ENCODE measurements at places on chromosomes 5 and 9. TPM values are rescaled to one million over a fixed set of nuclear protein-coding genes. Genes with fewer than 3 reads are reported as not detected.
A peak's percentile ranks its signal among the peaks of the same experiment; 100 is the strongest.

DNA sequence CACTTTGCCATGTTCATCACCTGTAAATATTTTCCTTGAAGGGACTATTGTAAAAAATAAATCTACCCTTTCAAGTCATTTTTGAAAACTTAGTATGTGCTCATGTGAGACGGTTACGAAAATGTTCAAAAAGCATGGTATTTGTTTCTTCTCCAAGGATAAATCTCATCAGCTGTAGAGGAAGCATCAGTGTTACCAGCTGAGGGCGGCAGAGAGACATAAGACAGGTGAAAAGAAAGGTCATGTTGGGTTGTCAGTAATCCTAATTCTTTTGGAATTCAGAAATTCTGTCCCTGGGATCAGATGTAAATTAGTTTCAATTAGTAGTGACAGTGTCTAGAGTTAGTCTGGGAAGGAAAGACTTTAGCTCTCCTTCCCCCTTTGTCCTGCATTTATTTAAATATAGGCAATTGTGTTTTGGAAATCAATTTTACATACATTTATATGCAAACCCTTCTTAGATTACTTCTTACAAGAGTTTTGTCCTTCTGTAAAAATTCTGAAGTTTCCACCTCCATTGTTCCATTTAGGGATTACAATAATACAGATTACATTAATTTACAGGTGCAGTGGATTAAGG is 791.9 kb upstream of the CDH6 start:
- DNase-seq, result peak; percentile 61

DNA sequence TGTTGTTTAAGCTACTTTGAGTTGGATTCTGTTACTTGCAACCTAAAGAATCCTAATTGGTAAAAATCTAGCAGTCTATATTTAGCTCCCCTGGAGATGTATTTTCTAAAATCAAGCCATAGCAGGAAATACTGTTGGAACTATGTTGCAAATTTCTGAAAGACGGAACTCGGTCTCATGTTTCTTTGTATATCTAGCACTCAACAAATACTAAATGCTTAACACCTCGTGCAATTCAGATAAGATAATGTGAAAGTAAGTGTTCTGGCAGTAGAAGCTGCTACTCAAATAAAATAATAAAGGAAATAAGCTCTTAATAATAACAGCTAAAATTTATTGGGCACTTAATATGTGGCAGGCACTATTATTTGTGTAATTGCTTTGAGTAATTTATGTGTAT is 10.9 kb upstream of the PRELID2 start:
- DNase-seq, result no peak

GRCh38 chr5:138078006-138078643 is 5.7 kb upstream of the WNT8A start:
- DNase-seq, result no peak

GRCh38 chr5:66612226-66612625 is 16.0 kb downstream of the MAST4 start:
- no peak for DNase-seq

- peak; percentile 20 for DNase-seq
These were observed 41.1 kb downstream of the ZNF883 start for GRCh38 chr9:112970939-112971338.

PFN3 gene
- total RNA-seq, result not detected

- no peak for DNase-seq
These were observed 56.9 kb downstream of the HOMER1 start for GRCh38 chr5:79456890-79457583.

MEIKIN gene
- not detected for total RNA-seq

DNA sequence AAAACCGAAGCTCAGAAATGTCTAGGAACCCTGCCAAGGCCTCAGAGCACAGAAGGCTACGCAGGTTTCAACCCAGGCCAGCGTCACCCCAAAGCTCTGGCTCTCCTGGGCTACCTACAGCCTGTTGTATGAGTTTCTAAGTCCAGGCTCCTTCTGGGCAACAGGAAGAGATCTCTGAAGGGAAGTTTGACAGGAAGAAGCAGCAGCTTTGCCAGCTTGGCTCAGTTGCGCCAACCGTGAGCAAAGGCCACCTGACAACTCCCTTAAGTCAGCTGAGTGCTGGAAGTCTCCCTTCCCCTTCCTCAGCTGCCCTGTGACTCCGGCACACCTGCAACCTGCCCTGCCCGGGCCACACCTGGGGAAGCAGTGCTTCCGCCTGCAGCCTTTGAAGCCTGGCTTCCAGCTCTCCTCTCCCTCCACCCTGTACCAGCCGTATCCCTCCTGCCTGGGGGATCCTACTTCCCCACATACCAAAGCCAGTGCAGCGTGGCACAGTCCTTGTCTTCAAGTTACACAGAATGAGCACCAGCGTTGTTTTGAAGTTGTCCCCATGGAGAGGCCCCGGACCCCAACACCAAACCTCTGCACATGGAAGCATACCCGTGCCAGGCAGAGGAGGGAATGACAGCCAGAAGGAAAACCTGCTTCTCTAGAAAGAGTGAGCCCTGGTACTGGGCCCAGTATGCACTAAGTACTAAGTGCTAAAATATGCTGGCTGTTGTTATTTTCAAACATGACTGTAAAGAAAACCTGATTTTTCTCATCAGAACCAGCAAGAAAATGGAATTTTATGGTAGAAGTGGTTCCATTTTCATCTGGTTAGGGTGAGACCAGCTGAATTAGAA is 36.5 kb downstream of the SHB start:
- DNase-seq, result peak; percentile 81

DNA sequence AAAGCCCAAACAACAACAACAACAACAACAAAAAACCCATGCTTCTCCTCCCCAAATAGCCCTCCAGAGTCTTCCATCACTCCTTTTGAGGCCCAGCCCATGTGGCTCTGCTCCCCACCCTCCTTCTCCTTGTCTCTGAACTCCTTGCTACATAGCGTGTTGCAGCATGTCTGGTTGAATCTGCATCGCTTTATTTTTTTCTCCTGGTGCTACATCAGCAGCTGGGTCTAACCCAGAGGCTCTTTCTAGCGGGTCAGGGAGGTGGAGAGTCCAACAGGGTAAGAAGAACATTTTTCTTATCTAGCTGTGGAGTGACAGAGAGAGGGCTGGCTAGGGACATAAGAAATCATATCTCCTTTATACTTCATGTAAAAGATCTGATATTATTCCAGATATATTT is 18.4 kb downstream of the NXNL2 start:
- no peak for DNase-seq

DNA sequence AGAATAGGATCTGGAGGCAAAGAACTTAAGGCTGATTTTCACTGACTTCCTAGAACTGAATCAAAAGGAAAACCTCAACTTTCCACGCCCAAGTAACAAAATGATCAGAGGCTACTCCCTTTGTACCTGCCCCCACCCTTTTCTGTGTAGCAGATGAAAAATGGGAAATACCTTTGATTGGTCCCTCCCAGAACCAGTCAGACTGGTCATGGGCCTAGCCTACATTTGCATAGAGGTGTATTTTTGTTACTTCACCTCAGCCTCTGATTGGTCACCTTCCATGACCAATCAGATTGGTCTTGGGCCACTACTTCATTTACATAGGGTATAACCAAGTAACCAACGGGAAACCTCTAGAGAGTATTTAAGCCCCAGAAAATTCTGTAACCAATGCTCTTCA is 1553.5 kb upstream of the C9orf72 start:
- no peak for DNase-seq

- no peak for DNase-seq
These were observed 25.8 kb upstream of the LPCAT1 start for GRCh38 chr5:1549475-1550030.

DNA sequence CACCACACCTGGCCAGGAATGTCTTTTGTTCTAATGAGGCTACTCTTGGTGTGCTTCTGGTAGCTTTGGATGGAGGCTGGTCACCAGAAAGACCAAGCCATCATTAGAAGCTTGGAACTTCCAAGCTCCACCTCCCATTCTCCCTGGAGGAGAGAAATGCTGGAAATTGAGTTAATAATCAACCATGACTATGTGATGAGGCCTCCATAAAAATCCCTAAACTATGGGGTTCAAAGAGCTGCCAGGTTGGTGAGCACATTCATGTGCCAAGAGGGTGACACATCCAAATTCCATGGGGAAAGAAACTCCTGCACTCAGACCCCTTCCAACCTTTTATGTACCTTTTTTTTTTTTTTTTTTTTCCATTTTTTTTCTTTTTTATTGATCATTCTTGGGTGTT is 105.5 kb upstream of the SPATA31C2 start:
- DNase-seq, result no peak

IFNA21 gene
- total RNA-seq, result not detected

DNA sequence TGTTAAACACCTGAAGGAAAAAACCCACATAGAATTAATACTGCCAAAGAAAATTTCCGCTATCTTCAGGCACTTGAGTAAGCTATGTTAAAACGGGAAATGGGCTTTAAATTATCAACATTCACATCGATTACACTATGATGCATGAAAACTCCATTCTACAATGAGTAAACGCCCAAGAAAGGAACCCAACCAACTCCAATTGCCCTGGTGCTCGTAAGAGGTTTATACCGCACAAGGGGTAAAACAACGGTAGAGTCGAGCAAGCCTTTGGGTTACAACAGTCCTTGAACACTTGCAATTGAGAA is 1.0 kb downstream of the AGTPBP1 start:
- DNase-seq, result no peak

GRCh38 chr5:61280205-61280604 is 51.9 kb upstream of the ZSWIM6 start:
- DNase-seq, result peak; percentile 76

GRCh38 chr5:155193029-155193428 is 179.5 kb downstream of the KIF4B start:
- DNase-seq, result peak; percentile 72

BTNL9 gene
- total RNA-seq, result 36.7 TPM

SLC36A3 gene
- total RNA-seq, result not detected

SLC34A3 gene
- total RNA-seq, result not detected

GRCh38 chr9:107653263-107653821 is 163.8 kb upstream of the KLF4 start:
- no peak for DNase-seq

PCDHB16 gene
- total RNA-seq, result 0.05 TPM

GRCh38 chr5:170623576-170624181 is 119.9 kb downstream of the KCNIP1 start:
- peak; percentile 70 for DNase-seq

DNA sequence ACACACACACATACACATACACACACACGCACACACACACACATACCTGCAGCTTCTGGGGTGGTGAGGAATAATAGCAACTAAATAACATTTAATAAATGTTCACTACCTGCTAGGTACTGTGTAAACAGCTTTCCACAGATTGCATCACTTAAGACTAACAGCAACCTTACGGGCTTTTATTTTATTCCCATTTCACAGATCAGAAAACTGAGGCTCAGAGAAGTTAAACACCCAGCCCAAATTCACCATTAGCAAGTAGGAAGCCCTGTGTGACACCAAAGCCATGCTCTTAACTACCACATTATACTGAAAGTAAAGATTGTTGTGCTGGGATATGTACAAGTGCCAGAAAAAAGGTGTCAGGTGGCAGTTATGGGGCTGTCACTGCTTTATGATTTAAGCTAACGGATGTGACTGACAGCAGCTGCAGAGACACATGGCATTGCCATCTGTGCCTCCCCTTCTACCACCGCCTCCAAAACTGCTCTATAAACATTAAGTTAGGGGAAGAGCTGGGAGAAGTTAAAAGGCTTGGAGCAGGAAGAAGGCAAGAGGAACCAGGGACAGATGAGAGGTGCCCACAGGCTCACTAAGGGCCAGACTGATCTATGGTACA is 13.6 kb downstream of the MTMR12 start:
- no peak for DNase-seq

GRCh38 chr5:135059000-135059923 is 25.2 kb upstream of the PITX1 start:
- no peak for DNase-seq

DNA sequence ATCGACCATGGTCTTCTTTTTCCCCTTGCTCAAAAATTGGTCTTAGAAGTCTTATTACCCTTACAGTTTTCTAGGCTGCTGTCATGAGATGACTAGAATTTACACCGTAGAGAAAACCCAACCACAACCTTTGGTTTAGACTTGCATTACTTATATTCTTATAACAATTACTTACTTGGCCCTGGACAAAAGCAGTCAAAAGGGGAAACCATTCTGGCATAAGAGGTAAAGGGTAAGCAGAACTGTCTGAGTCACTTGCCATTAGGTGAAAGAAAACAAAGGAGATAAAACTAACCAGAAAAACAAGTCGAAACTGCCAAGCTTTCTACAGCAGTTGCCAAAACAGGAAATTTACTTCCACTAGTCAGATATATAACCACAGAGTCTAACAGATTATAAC is 17.9 kb downstream of the TMEM245 start:
- DNase-seq, result peak; percentile 84

- peak; percentile 22 for DNase-seq
These were observed 2025.5 kb upstream of the NUDT12 start for GRCh38 chr5:105587963-105588662.

DNA sequence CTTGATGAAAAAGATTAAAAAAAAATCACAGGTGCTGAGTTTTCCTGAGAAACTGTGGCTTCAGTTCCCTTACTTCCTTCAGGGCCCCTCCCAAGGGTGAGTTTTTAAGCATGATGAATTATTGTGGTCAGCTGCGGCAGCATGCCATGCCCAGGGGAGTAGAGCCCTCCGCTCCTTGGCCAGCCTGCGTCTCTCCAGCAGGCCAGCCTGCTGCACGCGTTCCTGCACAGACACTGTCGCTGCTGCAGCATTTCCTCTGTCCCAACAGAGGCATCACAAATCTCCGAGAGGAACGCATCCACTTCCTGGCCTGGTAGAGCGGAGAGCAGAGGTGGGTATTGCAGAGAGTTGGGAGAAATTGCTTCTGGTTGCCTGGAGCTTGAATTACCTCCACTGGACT is 26.1 kb upstream of the GLRA1 start:
- DNase-seq, result no peak

DNA sequence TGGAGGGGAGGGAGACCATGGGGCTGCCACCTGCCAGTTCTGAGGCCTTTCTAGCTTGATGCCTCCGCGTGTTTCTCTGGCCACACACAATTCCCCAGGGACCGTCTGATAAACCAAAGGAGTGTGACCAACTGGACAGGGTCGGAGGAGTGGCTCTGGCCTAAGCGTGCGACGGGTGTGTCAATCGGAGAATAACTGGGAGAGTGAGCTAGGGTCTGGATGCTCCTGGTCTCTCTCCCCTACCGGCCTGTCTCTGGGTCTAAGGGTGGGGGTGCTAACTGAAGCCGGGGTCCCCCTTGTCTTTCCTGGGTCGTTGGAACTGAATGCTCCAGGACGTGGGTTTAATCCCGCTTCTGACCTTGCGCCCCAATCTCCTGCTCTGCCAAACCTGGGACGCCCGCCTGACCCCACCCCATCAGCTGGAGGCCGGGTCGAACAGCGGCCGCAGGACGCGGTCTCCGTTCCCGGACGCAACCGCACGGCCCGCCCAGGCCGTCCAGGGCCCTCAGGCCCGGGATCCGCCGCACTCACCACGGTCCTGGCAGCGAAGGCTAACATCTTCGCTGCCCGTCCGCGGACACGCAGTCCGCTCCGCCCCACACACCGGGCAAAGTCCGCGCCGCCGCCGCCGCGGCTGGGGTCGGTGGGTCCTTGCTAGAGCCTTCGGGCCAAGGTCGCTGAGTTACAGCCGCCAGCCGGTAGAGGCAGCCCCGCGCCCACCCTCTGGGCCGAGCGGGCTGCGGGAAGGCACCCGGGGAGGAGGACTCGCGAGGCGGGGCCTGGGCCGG is 447 bp downstream of the CRAT start:
- DNase-seq, result peak; percentile 52

IQGAP2 gene
- 18.6 TPM for total RNA-seq

All from HT-29 (cell line).